GM23248 (cell line): ENCODE measurements at places on chromosomes 16 and 17.

GRCh38 chr17:48149787-48150463 lies 42.4 kb downstream of the SNX11 start:
- DNase-seq, result no peak

- no peak for DNase-seq
Measured at GRCh38 chr17:55518510-55518909, 7.3 kb upstream of the SMIM36 start.

DNA sequence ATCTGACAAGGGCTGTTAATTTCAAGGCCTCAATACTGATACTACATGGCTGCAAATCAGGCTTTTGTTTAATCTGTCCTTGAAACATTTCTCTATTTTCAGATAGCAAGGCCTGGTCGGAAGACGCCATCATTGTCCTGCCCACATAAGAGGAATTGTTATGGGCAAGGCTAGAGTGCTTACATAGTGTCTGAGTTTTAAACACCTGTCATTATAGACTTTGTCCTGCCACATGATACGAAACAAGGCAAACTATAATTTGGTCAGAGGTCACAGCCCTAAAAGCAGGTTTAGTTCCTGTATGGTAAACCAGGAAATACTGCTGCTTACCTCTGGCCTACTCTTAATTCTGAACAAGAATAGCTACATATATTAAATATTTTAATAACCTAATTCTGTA lies 104.4 kb downstream of the SSH2 start:
- no peak for DNase-seq

DNA sequence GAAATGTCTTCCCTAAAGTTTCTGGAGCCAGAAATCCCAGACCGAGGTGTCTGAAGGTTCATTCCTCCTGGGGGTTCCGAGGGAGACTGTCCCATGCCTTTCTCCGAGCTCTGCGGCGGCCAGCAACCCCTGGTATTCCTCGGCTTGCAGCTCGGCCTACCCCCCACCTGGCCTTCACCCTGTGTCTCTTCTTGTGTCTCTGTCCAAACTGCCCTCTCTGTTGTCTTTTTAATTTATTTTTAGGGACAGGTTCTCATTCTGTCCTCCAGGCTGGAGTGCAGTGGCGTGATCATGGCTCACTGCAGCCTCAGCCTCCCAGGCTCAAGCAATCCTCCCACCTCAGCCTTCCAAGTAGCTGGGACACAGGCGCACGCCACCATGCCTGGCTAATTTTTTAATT lies 211.7 kb downstream of the SEC14L1 start:
- DNase-seq, result no peak

DNA sequence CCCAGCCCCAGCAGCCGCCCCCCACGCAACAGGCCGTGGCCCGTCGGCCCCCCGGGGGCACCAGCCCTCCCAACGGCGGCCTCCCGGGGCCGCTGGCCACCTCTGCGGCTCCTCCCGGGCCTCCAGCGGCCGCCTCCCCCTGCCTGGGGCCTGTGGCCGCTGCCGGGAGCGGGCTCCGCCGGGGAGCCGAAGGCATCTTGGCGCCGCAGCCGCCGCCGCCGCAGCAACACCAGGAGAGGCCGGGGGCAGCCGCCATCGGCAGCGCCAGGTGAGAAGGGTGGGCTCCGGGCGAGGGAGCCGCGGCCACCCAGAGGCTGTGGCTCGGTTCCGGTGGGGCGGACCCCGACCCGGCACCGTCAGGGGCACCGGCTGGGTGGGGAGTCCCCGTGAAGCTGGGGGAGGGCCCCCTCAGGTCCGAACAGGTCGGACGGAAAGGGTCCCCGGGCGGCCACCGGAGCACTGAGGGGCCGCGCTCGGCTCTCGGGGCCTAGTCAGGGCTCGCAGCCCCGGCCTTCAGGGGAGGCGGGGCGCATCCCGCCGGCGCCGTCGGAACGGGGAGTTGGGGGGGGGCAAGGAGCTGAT lies 583 bp downstream of the ATXN2L start:
- DNase-seq, result peak; percentile 65

- no peak for DNase-seq
Measured at GRCh38 chr16:67987460-67988160, 7.3 kb upstream of the DPEP3 start.

DNA sequence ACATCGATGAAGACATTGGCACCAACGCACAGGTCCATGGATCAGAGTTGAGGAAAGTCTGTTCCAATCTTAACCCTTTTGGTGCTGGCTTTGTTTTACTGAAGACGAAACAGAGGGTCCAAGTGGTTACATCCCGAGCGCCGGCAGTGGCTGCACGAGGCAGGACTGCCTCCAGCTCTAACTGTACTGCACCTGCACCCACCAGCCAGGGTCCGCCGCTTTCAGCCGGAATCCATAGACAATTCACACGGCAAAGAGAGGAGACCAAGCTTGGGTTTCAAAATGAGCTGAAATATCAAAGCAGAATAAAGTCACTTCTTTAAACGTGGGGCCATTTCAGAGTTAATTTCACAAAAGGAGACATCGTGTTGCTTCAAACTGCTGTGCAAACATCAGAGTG lies 21.2 kb upstream of the ZC3H18 start:
- no peak for DNase-seq

GRCh38 chr17:74743755-74744154 lies 4.7 kb upstream of the NHERF1 start:
- no peak for DNase-seq

- peak; percentile 53 for DNase-seq
Measured at GRCh38 chr16:87240211-87241136, 76.7 kb downstream of the C16orf95 start.

GRCh38 chr17:56733833-56734232 lies 99.9 kb downstream of the C17orf67 start:
- DNase-seq, result no peak

- DNase-seq, result no peak
Measured at GRCh38 chr17:64252831-64253230, 10.2 kb downstream of the TEX2 start.

DNA sequence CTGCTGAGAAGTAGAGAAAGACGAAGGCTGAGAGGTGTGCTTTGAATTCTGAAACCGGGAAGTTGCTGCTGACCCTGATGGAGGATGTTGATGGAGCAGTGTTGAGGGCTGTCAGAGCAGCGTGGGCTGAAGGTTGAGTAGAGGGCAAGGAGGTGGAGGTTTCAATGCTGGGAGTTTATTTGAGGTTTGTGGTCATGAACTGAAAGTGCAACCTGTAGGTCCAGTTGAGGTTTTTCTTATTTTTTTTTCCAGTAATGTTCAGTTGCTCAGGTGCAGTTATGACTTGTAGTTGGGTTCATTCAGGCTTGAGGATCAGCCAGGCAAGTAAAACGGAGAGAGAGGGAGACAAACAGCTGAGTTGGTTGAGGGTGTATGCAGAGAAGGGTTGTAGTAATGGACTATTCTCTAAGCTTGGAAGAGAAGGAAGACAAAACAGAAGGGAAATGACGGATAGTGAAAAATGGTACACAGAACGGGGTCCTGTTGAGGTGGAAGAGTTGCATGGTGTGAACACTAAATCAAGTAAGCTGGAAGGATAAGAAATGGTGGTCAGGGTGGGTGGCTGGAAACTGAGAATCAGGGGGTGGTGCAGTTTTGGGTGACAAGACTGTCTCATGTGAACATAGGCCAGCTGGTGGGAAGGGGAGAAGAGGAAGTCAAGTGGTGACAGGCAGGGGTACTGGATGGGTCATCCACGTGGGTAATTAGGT lies 8.7 kb upstream of the UBE2G1 start:
- DNase-seq, result no peak
